ENCODE measurements at places on chromosomes 12 and 14.

- no peak for DNase-seq
Measured at GRCh38 chr12:69431591-69432222, 38.5 kb upstream of the FRS2 start.

- DNase-seq: no peak
Measured at GRCh38 chr14:71181215-71182003, 274.1 kb downstream of the PCNX1 start.

GRCh38 chr12:76268267-76268666 is 79.9 kb downstream of the BBS10 start:
- DNase-seq: no peak

DNA sequence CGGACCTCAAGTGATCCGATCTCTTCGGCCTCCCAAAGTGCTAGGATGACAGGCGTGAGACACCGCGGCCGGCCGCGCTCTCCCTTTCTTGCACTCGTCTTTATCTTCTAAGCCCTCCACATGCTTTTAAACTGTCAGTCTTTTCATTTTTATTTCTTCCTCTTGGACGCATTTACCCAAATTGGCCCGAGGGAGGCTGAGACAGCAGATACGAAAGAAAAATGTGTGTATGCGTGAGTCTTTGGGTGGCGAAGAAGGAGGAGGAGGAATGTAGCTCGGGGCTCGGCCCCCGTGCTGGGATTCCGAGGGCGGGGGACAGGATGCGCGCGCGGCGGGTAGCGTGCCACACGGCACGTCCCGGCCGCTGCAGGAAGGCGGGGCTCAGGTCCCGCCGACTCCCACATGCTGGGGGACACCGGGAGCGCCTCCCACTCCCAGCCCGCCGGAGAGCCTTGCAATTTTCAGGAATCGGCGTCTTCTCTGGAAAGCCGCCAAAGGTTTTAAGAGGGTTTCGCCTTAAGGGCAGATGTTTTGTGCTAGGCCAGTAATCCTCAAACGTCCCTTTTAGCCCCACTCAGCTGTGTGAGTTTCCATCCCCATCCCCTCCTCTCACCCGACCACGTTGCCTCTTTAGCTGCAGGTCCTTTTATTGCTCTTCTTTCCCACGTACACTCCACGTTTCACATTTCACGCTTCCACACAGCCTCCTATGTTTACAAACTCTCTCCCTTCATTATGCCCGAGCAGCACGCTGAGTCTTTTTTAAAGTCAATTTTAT is 34.7 kb upstream of the SLC2A3 start:
- DNase-seq: peak; percentile 59

- peak; percentile 21 for DNase-seq
Measured at GRCh38 chr12:3496957-3497356, 6.0 kb downstream of the PRMT8 start.

- DNase-seq: no peak
Measured at GRCh38 chr12:89326239-89327040, 25.9 kb downstream of the DUSP6 start.

- DNase-seq: no peak
Measured at GRCh38 chr12:64687816-64688215, 71.4 kb downstream of the GNS start.

DNA sequence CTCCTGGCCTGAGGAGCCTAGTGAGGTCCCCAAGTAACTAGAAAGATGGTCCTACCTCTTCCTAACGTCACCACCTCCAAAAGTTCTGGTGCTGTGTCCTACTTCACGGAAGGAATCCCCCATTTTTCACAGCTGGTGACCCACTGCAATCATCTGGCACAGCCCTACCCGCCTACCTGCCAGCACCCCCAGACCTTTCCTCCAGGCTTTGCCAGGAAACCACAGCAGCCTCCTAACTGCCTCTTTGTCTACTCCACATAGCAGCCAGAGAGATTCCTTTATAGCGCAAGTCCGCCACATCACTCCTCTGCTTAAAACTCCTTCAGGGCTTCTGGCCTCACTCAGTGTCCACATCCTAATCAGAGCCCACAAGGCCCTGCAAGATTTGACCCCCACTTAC is 13.4 kb upstream of the FLVCR2 start:
- DNase-seq: no peak

DNA sequence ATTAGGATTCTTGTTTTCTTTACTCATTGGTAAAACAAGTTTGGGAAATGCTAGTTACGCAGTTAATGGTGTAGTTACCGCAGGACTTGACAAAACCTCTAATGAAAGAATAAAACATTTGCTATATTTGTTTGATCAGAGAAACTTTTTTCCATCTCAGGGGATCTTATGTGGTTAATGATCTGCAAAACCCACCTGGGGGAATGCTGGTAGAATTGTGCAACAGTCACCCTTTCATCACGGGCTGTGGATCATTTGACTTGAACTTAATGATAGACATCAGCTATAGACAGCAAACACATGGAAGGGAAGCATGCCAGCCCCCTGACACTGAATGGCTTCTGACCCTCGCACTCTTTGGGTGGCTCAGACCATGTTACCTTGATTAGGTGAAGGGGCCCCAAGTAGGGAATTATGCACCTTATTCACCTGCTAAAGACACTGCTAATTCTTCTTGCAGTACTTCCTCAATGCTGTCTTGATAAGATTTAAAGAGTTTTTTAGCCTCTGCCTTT is 84.2 kb downstream of the PDE3A start:
- no peak for DNase-seq

GRCh38 chr14:63438065-63438757 is 105.0 kb downstream of the PPP2R5E start:
- DNase-seq: peak; percentile 41

DNA sequence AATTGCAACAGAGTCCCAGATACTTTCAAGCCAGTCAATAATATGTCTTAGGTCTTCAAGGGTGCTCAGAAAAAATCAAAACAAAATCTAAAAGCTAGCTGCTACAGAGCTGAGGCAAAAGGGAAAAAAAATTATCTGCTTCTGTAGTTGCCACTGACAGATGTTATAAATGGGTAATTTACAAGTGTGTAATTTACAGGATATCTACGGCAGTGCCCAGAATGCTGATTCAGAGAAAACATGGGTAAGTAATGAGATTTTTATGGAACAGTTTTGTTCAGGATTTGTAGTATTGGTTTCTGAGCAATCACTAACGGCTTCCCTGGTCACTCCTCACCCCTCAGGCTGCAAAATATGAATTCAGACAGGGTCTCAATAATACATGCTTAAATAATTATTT is 234.1 kb downstream of the GALC start:
- no peak for DNase-seq

- DNase-seq: no peak
Measured at GRCh38 chr12:34400986-34401658, 378.8 kb downstream of the ALG10 start.

- peak; percentile 88 for DNase-seq
Measured at GRCh38 chr14:91317381-91318308, 73.1 kb upstream of the GPR68 start.

DNA sequence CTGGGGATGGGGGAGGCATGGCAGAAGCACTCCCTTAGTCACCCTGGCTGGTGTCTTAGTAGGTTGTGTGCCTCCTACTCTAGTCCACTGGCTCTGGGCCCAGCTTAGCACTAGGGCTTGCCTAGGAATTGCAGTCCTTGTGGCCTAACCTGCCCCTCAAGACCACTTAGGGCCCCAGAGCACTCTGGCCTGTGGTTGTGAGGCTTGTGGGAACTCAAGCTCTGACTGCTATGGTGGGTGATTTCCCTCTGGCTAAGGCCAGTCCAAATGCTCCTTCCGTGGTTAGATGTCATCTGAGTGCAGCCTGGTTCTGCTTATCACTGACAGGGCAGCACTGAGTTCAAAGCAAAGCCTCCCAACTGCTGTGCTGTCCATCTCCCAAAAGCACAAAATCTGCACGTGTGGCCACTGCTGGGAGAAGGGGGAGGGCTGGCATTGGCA is 20.2 kb downstream of the FGD4 start:
- no peak for DNase-seq

DNA sequence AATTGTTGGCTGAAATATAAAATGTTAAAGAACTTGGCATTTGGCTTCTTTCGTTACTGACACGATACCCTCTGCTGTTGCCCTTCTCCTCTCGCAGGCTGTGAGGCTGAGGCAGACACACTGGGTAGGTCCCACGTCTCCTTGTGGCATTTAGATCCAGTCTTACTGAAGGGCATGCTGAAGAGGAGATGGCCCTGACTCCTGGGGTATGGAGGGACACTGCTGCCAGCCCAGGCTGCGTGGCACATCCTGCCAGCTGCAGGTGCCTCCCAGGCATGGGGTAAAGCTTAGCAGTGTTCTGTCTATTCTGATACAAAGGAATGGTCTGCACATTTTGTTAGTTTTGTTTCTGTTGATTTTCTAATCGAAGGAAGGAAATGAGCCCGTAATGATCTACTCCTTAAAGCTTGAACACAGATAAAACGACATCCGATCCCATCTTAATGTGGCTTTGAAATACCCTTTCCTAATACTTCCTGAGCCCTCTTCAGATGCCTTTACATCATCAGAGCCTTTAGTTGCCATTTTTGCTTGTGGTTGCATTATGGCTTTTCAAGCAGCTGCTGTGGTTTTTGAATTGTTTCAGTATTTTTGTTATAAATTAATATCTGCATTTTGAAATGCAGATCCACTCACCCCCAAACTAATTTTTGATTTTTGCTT is 61.1 kb downstream of the WDR20 start:
- DNase-seq: peak; percentile 83

- DNase-seq: no peak
Measured at GRCh38 chr12:53622724-53623123, 3.5 kb downstream of the ATF7 start.

DNA sequence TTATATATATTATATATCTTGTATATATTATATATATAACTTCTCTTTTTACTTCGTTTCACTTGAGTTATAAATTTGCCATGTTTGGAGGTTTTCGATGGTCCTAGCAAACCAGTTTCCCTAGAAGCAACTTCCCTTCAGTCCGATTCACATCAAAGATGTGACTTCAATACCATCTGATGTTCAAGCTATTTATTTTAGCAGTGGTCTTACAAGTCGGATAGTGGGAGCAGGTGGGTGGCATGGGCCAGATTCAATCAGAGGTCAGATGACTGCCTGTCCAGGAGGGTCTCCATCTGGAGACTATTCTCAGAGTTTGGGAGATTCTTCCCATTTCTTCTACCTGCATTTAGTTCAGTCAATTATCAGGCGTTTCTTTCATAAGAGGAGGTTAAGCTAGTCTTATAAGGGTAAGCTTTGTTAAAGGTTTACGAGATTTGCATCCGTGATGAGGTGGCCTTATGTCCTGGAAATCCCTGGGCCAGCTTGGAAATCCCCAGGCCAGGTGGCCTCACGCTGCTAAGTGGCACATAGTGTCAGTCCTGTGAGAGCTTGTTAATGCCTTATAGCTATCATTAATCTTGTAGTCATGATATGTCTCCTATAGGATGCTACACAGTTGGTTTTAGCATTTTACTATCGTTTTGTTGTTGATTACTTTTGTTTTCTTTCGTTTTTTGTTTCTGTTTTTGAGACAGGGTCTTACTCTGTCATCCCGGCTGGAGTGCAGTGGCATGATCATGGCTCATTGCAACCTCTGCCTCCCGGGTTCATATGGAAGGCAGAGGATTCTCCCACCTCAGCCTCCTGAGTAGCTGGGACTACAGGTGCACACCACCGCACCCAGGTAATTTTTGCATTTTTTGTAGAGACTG is 145.8 kb downstream of the BICD1 start:
- no peak for DNase-seq

DNA sequence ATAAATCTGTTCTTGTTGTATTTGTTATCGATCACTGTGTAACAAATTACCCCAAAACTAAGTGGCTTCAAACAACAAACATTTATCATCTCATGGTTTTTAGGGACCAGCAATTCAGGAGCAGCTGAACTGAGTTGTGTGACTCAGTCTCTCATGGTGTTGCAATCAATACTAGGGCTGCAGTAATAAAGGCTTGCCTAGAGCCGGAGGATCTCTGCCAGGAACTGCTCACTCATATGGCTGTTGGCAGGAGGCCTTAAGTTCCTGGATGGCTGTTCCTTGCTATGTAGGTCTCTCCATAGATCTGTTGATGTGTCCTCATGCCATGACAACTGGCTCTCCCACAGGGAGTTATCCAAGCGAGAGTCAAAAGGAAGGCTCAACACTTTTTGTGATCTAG is 3.8 kb upstream of the PSMC6 start:
- no peak for DNase-seq

DNA sequence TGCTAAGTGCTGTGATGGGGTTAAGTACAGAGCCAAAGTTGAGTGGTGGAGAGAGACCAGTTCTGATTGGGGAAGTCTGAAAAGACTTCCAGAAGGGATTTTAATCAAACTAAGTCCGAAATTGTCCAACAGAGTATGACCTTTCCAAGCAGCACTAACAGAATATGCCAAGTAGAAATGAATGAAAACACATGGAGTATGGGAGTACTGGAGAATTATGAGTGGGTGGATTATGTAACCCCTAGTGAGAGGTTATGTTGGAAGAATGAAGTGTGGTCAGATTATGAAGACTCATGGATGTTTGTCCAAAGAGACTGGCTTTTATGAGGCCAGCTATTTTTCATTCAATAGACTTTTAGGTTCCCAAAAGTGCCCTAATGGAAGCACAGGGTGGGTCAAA is 94.0 kb upstream of the PLEKHA5 start:
- DNase-seq: no peak

DNA sequence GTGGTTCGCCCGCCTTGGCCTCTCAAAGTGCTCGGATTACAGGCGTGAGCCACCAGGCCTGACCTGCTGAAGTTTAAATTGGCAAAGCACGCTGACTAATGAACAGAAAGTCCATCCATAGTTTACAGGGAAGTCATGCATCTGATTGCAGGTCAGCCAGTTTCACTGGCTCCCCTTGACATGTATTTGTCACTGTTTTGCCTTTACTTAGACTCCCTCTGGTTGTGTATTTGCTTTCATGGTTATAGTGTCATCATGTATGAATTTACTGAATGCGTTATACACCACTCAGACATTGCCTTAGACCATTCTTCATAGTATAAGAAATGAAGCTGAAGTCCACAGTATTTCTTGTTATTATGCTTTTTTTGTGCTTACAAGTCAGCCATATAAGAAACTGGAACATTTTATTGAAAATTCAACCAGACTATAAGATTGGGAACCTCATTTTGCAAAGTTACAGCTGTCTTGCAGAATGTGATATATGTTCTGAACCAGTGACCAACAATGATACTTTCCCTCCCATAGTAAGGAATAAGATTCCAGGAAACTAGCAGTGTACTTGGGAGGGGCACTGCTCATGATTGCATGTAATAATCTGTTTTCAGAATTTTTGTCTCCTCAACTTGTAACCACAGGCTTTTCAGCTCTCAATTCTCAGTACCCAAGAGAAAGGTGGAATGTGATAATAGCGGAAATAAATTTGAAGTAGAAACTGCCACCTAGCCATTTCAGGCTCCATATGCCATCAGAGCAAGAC is 51.9 kb upstream of the ATF7IP start:
- no peak for DNase-seq
